ENCODE measurements at places on chromosomes 2 and 18.

- DNase-seq: no peak
Measured at GRCh38 chr2:195561116-195561921, 95.7 kb upstream of the SLC39A10 start.

DNA sequence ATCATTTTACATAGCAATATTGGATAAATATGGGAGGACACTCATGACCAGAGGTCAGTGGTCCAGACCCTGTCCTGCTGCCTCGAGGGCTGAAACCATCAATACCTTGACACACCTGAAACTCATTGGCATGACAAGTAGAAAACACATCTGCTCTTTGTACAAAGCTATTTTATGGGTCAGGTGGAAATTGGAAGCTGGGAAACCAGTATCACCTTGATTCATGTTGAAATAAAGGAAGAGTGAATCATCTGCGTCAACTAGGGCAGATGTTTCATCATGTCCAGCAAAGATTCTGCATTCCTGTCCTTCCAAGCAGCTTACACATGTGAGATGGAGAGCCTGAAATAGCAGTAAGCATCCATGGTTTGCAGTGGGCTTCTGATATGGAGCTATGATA lies 80.0 kb upstream of the ERBB4 start:
- DNase-seq: no peak

DNA sequence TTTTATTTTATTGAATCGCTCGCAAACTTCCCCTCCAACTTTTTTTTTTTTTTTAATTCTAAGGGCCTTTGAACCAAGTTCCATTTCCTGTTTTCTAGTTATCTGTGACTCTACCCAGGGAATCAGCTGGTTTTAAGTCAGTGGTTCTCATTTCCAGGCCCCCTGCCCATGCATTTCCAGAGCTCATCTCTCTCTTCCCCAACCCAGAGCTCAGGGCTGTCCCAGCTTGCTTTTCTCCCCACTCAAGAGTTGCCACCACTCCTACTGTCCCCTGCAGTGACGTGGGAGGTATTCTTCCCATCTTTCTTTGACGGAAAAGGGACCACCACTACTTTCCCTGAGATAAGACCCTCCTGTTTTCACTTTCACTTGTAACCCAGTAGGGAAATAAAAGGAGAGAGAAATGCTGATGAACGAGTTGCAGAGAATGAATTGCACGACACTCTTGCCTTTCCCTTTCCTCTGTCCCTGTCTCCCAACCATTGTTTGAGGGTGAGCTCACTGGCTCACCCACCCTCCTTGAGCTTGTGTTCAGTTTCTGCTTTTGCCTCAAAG lies 42.1 kb downstream of the TET3 start:
- no peak for DNase-seq

GRCh38 chr2:12050396-12050795 lies 304.0 kb downstream of the LPIN1 start:
- no peak for DNase-seq

DNA sequence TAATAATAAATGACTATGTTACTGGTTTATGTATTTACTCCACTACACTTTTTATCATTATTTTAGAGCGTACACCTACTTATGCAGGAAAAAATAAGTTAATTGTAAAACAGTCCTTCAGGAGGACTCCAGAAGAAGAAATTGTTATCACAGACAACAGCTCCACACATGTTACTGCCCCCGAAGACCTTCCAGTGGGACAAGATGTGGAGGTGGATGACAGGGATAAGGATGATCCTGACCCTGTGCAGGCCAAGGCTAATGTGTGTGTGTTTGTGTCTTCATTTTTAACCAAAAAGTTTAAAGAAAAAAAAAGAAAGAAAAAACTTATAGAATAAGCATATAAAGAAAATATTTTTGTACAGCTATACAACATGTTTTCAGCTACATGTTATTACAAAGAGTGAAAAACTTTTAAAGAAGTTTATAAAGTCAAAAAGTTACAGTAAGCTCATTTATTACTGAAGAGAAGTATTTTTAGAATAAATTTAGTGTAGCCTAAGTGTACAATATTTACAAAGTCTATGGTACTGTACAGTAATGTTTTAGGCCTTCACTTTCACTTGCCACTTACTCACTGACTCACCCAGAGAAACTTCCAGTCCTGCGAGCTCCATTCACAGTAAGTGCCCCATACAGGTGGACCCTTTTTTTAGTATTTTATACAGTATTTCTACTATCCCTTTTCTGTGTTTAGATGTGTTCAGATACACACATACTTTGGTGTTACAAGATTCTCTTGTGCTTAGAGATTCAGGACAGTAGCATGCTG lies 7.5 kb downstream of the TGFBRAP1 start:
- no peak for DNase-seq

GRCh38 chr2:237943395-237944094 lies 23.3 kb upstream of the UBE2F start:
- no peak for DNase-seq

- DNase-seq: no peak
Measured at GRCh38 chr2:173922760-173923159, 42.4 kb downstream of the SP3 start.

GRCh38 chr2:121386102-121386501 lies 101.1 kb upstream of the TFCP2L1 start:
- DNase-seq: no peak

DNA sequence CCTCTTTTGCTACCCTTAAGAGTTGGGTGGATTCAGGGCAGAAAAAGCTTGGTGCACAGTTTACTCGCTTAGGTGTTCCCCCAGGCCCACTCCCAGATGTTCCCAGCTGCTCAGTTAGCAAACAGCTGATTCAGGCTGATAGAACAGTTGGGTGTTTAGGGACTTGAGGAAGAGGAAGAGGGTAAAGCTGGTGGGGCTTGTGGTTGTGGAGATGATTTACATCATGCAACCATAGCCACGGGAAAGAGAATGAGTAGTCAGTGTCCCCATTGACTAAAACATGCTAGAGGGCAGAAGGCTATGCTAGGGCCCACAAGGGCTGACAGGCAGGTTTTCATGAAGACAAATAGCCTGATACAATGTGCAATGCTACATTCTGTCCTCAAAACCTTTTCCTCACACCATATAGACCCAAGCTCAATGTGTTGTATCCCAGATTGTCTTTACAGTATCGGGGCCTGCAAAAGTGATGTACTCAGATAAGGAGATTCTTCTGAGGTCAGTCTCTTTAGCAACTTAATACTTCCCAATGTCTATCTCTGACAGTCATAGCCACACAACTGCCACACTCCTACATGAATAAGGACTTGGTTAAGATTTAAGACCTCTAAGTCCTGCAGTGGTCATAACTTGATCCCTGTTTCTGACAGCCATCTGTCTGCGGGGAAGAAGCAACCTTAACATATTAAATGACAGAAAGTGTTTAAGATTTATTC lies 15.6 kb downstream of the COLEC12 start:
- DNase-seq: no peak

GRCh38 chr18:36130039-36130831 lies 536 bp downstream of the ELP2 start:
- DNase-seq: no peak

DNA sequence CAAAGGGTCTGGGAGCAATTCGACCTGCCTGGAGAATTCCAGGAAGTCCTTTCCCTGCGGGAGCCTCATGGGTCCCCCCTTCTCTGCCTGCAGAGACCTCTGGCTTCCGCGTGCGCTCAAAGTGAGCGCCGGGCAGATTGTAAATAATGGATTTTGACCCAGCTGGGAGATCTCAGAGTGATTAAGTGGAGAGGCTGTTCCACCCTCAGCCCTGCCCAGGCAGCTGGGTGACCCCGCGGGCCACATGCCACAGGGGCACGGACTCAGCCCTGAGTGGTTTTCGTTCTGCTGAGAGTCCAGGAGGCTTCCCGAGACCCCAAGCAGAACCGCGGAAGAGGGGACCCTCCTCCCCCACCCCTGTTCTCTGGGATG lies 1.2 kb downstream of the KCNG2 start:
- no peak for DNase-seq

GRCh38 chr2:31522786-31523185 lies 58.0 kb downstream of the SRD5A2 start:
- no peak for DNase-seq

DNA sequence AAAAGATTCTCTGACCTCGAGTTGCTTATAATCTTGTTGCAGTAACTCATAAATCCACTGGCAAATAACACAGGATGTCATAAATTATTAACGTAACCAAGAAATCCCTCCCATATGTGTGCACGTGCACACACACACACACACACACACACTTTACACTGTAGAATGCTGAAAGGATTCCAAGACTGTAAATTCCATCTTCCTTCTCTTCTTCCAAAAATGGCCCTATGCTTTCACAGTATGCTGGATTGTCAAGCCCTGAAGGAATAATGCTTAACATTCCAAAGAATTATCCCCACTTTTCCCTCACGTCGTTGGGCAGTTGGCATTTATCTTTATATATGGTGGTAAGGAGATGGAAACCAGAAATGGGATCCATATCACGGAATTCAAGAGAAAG lies 117.5 kb upstream of the CRIM1 start:
- no peak for DNase-seq

DNA sequence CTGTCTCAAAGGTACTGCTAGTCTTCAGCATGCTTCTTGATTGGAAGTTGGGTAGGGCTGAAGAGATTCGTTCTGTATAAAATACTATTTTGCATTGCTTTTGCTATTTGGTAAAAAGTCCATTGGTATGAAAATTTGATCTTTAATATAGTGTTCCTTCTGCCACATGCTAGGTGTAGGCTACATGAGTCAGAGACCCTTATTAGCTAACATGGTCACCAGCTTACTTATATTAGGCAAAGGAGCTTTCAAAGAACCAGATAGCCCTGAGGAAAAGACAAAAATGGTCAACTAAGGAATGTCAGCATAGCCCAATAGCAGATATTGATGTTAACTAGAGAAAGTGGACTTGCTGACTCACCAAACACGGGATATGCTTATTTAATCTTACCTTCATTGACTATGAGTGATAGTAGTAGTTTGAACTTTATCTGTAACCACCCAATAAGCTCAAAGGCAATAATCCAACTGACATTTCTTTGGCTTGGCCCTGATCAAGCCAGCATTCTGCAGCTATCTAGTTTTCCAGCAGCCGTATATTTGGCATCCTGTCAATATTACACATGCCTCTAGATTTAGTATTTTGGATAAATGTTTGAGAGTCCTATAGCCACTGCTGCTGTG lies 110.0 kb downstream of the TPGS2 start:
- no peak for DNase-seq

DNA sequence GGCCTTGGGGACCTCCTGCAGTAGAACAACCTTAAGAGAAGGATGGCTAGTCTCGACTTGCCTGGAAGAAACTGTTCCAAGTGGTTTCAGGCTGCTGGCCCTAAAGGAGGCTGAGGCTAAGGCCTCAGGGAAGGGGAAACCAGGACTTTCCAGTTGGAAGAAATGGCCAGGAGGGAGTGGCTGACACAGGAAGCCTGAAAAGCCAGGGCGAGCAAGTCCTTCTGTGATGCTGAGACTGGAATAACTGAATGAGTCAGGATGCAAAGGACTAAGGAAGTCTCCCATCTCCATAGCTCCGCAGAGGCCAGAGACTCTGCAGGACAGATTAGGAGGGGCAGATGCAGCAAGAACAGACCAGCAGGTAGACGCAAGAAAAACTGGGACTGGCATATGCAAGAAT lies 7.4 kb downstream of the HTRA2 start:
- no peak for DNase-seq

DNA sequence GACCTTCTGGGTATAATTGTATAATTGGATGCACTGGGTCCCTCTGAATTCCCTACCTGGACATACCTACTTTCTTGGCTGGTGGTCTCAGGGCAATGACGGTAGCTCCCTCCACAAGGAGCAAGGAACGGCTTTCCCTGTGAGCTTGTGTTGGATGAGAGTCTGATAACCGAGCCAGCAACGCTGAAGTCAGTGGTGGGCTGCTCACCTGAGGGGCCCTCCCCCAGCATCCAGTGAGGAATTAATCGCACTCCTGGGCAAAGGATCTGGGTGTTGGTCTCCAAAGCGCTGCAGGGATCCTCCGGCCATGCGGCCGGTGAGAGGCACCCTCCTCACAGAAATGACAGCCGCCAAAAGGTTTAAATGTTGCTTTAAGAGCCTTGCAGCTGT lies 47.1 kb downstream of the LONRF2 start:
- no peak for DNase-seq

DNA sequence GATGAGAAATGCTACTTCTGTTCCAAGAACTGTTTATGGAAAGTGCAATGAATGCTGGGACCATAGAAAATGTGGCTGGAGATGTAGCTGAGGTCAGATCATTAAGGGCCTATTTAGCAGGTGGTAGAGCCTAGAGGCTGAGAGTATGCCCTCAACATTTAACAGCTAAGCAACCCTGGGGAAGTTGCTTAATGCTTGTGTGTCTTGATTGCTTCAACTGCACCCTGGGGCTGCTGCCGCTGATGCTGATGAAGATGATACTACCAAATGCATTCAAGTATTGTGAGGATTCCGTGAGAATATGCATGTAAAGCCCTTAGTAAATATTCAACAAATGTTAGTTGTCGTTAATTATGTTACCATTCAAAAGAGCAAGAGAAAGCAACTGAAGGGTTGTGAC lies 273.2 kb downstream of the BCL11A start:
- DNase-seq: no peak

DNA sequence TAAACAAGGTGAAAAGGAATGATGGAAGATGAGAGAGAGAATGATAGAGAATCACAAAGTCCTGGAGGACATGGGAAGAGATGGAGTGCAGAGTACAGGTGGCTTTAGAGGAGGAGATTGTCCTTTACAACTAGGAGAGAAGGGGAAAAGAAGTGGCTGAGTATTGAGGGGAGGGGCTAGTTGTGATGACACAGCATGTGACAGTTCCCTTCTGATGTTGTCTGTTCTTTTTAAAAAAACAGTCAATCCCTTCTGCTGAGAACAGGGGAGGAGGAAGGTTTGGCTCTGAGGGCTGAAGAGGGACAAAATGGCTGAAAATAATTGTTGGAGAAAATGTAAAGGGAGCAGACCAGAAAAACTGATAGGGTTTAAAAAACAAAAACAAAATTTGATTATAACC lies 44.0 kb downstream of the STEAP3 start:
- DNase-seq: no peak

DNA sequence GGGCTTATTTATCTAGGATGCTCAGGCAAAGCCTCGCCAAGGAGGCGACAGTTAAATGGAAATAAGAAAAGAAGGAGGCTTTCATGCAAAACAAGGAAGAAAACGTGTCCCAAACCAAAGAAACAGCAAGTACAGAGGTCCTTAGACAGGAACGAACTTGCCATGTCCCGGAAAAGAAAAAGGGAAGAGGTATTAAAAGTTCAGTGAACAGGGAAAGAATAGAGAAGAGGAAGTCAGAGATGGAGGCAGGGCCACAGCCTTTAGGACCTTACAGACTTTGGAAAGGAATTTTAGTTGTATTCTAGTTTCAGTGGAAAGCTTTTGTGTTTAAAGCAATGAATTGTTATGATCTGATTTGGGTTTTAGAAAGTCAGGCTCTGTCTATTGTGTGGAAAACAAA lies 22.1 kb downstream of the IKZF2 start:
- no peak for DNase-seq

Data from effector memory CD4-positive, alpha-beta T cell (primary cell).